Activated CD8-positive, alpha-beta memory T cell treated with anti-CD3 and anti-CD28 coated beads, Interleukin-2, amount 10 ng/mL, durations not matched to agents 7 days and 5 days (primary cell): ENCODE measurements at places on chromosomes 5 and 9. TPM values are rescaled to one million over a fixed set of nuclear protein-coding genes. Genes with fewer than 3 reads are reported as not detected.

DNA sequence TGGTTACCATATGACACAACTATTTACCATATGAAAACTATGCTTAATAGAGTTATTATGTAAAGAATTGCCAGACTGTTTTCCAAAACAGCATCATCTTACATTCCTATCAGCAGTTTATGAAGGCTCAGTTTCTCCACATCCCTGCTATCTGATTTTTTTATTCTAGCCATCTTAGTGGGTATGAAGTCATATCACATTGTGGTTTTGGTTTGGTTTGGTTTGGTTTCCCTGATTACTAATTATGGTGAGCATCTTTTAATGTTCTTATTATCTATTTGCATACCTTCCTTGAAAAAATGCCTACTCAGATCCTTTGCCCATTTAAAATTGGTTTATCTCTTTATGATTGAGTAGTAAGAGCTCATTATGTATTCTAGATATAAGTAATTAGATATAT is 199.4 kb upstream of the NFIL3 start:
- DNase-seq: no peak

- no peak for DNase-seq
Observed at GRCh38 chr9:70634696-70635095, 220.2 kb upstream of the KLF9 start.

- DNase-seq: no peak
Observed at GRCh38 chr5:59831326-59832010, 62.1 kb downstream of the PDE4D start.

DNA sequence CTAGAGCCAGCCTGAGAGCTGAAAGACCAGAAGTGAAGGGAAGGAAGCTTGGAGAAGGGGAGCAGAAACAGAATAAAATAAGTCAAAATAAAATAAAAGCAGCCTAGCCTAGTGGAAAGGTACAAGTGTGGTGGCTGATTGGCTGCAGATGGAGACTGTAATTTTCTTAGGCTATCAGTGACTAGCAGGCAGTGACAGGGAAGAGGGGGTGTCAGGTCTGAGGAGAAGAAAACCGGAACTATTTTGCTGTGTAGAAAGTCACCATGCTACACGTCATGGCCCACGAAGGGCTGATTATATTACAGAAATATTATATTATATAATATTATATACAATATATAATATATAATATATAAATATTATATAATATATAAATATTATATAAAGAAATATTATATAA is 98.1 kb upstream of the TAF11L2 start:
- no peak for DNase-seq

PCDHA9 gene
- total RNA-seq: not detected
